ENCODE measurements at places on chromosomes 12 and 14. TPM values are rescaled to one million over a fixed set of nuclear protein-coding genes. Genes with fewer than 3 reads are reported as not detected.

Gene NELL2
- total RNA-seq: 0.28 TPM

Gene SPTB
- 0.13 TPM for total RNA-seq

Gene POTEM
- not detected for total RNA-seq

DNA sequence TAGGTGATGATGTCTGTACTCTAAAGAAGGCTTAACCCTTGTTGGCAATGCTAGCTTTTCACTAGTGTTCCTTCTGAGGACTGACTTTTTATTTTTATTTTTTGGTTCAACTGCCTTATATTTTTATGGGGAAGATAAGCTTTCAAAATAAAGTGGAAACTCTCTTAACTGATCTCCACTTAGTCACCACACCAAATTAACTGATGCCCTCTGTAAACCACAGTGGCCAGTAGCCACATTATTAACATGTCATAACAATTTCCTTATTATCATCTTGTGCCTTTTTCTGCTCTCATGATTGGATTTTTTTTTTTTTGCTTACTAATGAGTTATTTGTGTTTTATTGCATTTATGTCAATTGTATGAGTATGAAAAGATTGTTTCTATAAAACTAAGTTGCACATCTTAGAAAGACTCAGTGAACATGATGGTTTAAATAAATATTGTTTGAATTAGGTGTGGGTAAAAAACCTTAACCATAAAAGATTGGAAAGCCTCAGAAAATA, 56.9 kb downstream of the SCFD1 start:
- peaks cover 15% of the 10 kb centered on the region for H3K36me3 ChIP-seq
- no peak overlapping the region for H3K4me3 ChIP-seq
- H3K4me1 ChIP-seq: no peaks in the 10 kb centered on the region
- no peak for DNase-seq
- no peak overlapping the region for H3K27ac ChIP-seq

DNA sequence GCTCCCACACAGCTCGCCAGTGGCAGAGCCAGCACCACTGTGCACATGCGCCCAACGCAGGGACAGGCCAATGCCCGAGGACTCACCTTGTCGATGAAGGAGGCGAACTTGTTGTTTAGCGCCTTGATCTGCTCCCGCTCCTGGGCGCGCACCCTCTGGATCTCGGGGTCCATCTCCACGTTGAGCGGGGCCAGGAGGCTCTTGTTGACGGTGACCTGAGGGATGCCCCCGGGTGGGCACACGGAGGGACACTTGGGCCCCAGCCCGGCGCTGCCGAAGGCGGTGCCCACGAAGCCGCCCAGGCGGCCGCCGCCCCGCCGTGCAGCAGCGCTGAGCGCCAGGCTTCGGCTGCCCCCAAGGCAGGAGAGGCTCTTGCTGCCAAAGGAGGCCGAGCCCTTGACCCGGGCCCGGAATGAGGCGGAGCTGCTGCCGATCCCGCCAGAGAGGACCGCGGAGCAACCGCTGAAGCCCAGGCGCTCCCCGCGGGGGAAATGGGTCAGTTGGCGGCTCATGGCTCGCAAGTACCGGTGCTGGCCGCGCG, at the start of gene KRT72:
Gene KRT72, minus strand, starts transcription at position 523 of the 541 bp plus-strand sequence. Its CDS starts 11 bp downstream, at position 512.
- H3K27ac ChIP-seq: no peak within 1 kb of the TSS
- H3K4me1 ChIP-seq: no peaks in the 10 kb centered on the region
- H3K36me3 ChIP-seq: no peaks in the 10 kb centered on the region
- no peak for DNase-seq
- no peak within 1 kb of the TSS for H3K4me3 ChIP-seq

GRCh38 chr14:56657604-56658003, 78.0 kb downstream of the TMEM260 start:
- H3K4me3 ChIP-seq: no peak overlapping the region
- H3K4me1 ChIP-seq: no peaks in the 10 kb centered on the region
- DNase-seq: no peak

DNA sequence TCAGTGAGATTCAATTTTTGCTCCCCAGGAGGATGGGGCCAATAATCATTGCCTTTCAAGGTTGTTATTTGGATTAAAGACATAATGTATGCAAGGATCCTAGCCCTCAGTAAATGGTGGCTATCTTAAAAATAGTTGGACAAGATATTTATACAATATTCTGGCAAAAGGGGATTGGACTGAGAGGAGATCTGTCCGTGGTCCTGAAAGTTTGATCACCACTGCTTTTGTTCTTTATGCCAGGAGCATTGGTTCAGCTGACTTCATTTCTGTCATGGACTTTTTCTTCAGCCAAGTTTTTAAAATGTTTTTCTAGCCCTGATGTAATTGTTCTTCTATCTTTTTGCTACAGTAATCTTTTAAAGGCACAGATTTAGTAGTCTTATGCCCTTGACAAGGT, 70.2 kb upstream of the TCL1A start:
- H3K27me3 ChIP-seq: no peaks in the 10 kb centered on the region
- H3K36me3 ChIP-seq: no peaks in the 10 kb centered on the region
- DNase-seq: no peak
- no peaks in the 10 kb centered on the region for H3K4me1 ChIP-seq

DNA sequence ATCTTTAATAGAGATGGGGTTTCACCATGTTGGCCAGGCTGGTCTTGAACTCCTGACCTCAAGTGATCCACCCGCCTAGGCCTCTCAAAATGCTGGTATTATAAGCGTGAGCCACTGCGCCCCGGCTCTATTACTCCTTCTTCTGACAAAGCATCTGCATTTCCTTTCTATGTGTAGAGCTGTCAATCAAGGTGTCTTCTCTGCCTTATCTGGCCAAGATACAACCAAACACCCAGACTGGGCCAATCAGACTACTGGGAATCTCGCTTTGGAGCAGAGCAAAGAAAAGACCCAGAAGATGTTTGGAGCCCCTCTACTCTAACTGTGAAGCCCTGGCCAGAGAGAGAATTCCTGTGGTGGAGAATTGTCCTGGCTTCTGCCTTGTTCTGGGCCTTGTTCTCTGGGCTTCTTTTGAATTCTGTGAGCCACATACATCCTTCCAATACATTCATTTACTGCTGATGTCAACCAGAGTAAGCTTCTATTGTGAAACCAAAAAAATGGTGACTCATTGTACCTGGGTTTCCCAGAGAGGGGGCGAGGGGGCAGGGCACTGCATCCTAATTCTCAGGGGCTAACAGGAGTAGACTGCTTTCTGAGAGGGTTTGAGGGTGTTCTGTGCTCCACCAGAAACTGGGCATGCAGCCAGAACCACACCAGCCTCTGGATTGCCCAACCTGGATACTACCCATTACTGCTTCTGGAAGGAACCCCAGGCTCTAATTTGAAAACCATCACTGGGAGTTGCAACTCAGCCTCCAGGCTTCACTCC, 18.8 kb upstream of the FLVCR2 start:
- no peak overlapping the region for H3K4me3 ChIP-seq
- no peak for DNase-seq
- no peaks in the 10 kb centered on the region for H3K36me3 ChIP-seq
- H3K4me1 ChIP-seq: peaks cover 4% of the 10 kb centered on the region
- no peaks in the 10 kb centered on the region for H3K27me3 ChIP-seq

DNA sequence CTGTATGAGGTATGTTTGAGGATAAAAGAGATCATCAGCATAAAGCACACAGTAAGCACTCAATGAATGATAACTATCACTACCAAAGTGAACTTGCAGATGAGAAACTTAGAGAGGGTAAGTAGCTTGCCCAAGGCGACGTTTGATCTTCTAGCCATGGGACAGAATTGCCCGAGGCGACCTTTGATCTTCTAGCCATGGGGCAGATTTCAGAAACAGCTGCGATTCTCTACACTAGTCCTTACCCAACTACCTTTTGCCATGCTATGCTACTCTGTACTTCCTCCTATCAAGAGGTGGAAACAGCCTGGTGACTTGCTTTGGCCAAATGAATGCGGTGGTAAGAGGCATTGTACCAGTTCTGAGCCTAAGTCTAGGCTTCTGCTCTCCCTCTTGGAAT, 23.7 kb upstream of the NT5DC3 start:
- DNase-seq: no peak
- no peaks in the 10 kb centered on the region for H3K27me3 ChIP-seq
- H3K36me3 ChIP-seq: no peaks in the 10 kb centered on the region
- H3K4me3 ChIP-seq: no peak overlapping the region

- no peak overlapping the region for H3K27ac ChIP-seq
- H3K4me1 ChIP-seq: peaks cover 18% of the 10 kb centered on the region
- H3K36me3 ChIP-seq: no peaks in the 10 kb centered on the region
- H3K27me3 ChIP-seq: no peaks in the 10 kb centered on the region
Measured at GRCh38 chr14:52918486-52918885, 32.4 kb downstream of the FERMT2 start.

DNA sequence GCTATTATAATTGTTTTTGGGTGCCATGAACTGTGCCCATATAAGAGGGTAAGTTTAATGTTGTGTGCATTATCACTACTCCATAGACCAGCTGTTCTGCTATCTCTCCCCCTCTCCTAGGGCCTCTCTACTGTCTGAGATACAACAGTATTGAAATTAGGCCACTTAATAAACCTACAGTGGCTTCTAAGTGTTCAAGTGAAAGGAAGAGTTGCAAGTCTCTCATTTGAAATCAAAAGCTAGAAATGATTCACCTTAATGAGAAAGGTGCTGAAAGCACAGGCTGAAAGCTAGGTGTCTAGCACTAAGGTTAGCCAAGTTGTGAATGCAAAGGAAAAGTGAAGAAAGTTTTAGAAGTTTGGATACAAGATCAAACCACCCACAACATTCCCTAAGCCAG, 168.0 kb downstream of the SLC16A7 start:
- no peak overlapping the region for H3K27ac ChIP-seq
- no peaks in the 10 kb centered on the region for H3K27me3 ChIP-seq
- H3K4me3 ChIP-seq: no peak overlapping the region
- H3K36me3 ChIP-seq: no peaks in the 10 kb centered on the region
- DNase-seq: no peak

GRCh38 chr12:99054601-99055128, 409.6 kb downstream of the APAF1 start:
- H3K4me3 ChIP-seq: no peak overlapping the region
- H3K4me1 ChIP-seq: no peaks in the 10 kb centered on the region
- no peaks in the 10 kb centered on the region for H3K27me3 ChIP-seq

- H3K4me3 ChIP-seq: no peak overlapping the region
- no peak overlapping the region for H3K27ac ChIP-seq
- no peaks in the 10 kb centered on the region for H3K4me1 ChIP-seq
- H3K27me3 ChIP-seq: no peaks in the 10 kb centered on the region
Measured at GRCh38 chr14:68563251-68564131, 229.4 kb downstream of the ZFP36L1 start.

GRCh38 chr14:73771848-73772638, 57.9 kb upstream of the PNMA1 start:
- H3K4me3 ChIP-seq: no peak overlapping the region
- peak overlapping the region; percentile 48 for H3K27ac ChIP-seq
- no peaks in the 10 kb centered on the region for H3K36me3 ChIP-seq

All from Panc1 (cell line).